Activated gamma-delta T cell treated with anti-CD3 and anti-CD28 coated beads, Interleukin-2, amount 50 U/mL, for 16 hours (primary cell): ENCODE measurements at places on chromosomes 11 and 22.

- no peak for DNase-seq
Observed at GRCh38 chr22:32574411-32574810, 99.8 kb downstream of the FBXO7 start.

- no peak for DNase-seq
Observed at GRCh38 chr11:133082453-133082781, 449.9 kb downstream of the OPCML start.

DNA sequence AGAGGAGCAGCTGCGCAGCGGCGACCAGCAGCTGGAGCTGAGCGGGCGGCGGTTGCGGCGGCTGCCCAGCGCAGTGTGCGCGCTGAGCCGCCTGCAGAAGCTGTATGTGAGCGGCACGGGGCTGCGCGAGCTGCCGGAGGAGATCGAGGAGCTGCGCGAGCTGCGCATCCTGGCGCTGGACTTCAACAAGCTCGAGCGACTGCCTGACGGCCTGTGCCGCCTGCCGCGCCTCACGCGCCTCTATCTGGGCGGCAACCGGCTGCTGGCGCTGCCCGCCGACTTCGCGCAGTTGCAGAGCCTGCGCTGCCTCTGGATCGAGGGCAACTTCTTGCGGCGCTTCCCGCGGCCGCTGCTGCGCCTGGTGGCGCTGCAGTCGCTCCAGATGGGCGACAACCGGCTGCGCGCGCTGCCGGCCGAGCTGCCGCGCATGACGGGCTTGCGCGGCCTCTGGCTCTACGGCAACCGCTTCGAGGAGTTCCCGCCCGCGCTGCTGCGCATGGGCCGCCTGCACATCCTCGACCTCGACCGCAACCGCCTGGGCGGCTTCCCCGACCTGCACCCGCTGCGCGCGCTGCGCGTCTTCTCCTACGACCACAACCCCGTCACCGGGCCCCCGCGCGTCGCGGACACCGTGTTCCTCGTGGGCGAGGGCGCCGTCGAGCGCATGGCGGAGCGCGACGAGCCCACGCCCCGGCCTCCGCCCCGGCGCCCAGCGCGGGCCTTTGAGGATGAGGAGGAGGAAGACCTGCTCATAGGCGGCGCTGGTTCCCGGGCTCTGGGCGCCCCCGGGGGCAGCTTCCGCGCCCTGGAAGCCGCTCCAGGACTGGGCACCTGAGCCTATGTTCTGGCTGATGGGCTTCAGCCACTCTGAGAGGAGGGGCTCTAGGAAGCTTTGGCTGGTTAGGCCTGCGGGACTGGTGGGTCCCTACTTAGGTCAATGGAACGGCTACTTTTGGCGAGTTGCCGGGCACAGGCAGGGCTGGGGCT lies 787 bp downstream of the LRRC10B start:
- DNase-seq: peak; percentile 22

DNA sequence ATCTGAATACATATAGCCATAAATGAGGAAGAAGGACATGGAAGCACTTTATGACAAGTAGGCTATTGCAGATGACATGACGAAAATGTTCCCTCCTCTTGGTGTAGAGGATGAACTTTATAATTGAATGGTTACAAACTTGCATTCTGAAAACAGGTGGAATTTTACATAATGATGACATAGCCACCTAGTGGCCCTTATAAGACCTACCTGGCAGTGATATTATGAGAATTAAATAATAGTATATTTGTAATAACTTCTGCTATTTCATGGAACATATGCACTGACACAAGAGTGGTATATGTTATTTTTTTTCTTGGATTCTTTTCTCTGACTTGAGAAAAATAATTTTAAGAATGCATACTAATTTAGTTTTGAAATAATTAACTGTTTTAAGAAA lies 22.9 kb downstream of the TRIM22 start:
- no peak for DNase-seq

DNA sequence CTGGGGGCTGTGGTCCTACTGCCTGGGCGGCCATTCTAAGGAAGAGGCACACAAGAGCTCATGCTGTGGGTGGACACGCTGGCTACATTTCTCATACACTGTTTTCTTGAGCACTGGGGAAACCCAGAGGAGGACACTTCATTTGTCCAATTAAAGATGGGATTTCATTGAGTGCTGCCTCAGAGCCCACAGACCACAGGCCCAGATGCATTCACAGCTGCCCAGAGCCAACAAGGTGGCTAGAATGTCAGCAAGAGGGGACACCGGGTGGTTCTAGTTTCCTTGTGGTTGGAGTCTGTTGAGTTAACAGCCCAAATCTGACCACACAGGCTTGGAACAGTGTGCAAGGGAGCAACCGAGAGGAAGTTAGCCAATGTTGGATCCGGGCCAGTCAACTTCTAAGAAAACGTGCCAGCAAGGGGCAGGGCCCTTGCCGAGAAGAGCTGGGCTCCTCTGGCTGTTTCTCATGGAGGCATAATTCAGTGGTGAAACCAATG lies 35.0 kb upstream of the SORL1 start:
- peak; percentile 2 for DNase-seq

DNA sequence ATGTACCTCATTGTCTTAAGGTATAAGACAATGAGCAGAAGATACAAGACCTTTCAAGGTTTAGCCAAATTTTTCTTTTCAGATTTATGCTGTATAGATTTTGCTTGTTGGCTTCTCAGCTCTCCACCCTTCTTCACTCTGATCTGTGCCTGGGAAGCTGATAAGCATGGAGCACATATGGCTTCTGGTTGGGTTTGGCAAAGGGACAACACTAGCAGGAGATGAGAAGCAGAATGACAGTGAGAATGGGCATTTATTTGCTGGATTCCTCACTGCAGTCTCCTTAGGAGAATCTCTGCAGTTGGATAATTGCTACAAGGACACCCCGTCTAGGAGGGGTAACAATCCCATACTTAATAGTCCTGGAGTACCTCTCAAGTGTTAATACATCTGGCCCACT lies 474.8 kb upstream of the CCDC90B start:
- DNase-seq: no peak

GRCh38 chr11:116567721-116568242 lies 205.0 kb downstream of the BUD13 start:
- no peak for DNase-seq

- DNase-seq: no peak
Observed at GRCh38 chr11:5251746-5252145, 2.1 kb upstream of the HBG1 start.

DNA sequence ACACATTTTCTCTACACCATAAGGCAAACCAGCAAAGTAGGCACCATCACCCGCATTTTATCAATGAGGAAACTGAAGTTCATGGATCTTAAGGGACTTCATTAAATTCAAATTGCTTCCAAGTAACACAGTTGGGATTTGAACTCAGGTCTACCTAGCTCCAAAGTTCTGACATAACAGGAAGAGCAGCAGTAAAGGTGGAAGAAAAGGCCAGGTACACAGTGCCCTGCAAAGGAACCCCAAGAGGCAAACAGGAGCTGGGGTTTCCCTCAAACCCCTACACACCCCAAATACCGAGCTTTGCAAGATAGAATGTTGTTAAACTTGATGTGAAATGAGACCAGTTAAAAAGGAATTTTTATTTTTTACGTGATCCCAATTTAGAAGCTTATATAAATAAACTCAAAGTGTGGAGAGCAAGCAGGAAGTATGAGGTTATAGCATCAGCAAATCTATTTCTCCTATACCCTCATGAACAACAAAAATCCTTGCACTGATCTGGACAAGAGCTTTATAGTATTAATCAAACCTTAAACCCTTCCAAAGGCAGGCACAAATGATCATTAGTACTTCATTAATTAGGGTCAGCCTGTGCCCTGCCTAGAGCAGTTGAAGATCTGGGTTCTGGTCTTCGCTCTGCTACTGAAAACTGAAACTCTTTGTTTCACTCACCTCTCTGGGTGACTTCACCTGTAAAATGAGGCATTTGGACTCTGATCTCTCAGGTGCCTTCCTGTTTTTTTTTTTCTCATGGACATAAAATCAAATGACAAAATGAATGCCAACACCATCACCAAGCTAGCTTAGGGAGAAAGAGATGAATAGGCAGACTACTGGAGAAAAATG lies 36.5 kb downstream of the SYTL2 start:
- no peak for DNase-seq

GRCh38 chr22:43928468-43928867 lies 4.9 kb downstream of the PNPLA3 start:
- no peak for DNase-seq

- no peak for DNase-seq
Observed at GRCh38 chr11:27977527-27977926, 130.4 kb downstream of the KIF18A start.

DNA sequence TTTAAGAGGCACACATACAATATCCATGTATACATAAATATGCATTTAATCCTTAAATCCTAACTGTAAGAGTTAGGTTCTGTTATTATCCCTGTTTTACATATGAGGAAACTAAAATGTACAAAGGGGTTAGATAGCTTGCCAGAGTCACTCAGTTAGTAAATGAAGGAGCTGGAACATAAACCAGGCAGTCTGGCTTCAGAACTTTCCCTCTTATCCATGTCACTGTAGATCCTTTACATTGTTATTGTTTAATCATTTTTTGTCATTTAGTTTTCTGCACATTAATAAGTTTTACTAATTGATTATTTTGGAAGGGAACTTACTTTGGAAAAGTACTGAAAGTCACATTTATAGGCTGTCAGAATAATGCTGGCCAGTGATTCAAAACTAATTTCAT lies 282.4 kb downstream of the TMEM135 start:
- DNase-seq: no peak

GRCh38 chr11:32043737-32044136 lies 47.1 kb upstream of the RCN1 start:
- no peak for DNase-seq

DNA sequence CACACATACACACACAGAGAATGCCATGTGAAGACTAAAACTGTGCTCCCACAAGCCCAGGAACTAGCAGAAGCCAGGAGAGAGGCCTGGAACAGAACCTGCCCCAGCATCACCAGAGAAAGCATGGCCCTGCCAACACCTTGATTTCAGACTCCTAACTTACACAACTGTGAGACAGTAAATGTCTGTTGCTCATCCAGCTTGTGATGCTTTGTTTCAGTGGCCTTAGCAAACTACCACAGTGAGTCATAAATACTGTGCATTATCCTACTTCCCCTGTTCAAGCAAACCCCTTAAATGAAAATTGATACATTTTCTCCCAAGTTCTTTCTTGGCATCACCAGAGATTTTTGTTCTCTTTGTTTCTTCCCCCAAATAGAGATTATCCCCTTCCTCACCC lies 1539.4 kb upstream of the TENM4 start:
- DNase-seq: no peak

DNA sequence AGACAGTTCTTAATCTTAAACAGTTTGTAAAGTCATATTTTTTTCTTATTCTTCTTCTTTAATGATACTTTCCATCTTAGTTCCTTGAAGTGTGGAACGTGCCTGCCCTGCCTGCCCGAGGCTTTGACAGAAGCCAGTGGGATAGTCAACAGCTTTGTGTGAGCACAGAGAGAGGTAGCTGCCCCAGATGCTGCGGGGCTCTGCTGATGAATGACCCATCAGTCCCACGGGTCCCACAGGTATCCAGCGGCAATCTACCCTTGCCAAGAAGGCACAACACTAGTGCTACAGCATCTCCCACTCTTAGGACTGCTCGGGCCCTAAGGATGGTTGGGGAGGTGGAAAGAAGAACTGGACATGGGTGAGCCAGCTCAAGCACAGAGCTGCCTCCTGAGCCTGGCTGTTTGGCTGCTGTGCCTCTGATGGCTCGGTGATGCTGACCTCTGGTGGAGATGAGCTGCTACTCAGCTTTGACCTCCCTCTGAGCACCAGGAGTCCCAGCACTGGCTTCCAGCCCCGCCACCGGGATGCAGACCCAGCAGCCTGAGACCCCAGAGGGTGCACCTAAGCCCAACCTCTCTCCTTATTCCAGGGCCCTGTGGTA lies 11.8 kb upstream of the APLNR start:
- no peak for DNase-seq

GRCh38 chr11:60145677-60146076 lies 37.2 kb downstream of the MS4A6A start:
- no peak for DNase-seq

- DNase-seq: no peak
Observed at GRCh38 chr11:35978891-35979290, 35.0 kb downstream of the LDLRAD3 start.

DNA sequence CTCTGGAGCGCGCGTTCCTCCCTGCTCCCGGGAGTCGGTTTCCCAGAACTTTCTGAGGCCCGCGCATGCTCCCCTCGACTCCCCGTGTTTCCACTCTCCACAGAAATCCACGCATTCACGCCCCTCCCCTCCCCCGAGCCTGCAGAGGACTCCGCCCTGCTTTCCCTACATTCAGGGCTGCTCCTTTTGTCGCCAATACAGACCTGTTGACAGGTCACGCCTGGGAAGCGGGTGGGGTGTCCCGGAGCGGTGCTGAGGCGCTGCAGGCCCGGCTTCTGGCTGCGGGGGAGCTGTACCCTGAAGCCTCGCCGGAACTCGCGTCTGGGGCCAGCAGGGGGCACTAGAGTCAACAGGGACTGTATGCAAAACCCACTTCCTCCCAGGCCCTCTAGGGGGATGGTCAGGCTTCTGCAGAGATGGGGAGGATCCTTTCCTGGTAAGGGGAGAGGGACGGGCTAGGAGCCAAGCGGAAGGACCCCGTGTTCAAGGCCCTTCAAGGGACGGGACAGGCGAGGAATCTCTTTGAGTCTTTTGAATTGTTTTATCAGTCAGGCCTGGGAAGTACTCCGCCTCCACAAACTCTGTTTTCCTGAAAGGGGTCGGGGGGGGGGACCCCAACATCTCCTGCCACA lies at the start of gene PRAME:
PRAME (minus strand) TSS at position 294 of the 632 bp plus-strand sequence. CDS start 2,433 bp downstream, outside the sequence.
- DNase-seq: peak; percentile 40

- DNase-seq: no peak
Observed at GRCh38 chr11:6371825-6372224, 18.4 kb upstream of the SMPD1 start.

DNA sequence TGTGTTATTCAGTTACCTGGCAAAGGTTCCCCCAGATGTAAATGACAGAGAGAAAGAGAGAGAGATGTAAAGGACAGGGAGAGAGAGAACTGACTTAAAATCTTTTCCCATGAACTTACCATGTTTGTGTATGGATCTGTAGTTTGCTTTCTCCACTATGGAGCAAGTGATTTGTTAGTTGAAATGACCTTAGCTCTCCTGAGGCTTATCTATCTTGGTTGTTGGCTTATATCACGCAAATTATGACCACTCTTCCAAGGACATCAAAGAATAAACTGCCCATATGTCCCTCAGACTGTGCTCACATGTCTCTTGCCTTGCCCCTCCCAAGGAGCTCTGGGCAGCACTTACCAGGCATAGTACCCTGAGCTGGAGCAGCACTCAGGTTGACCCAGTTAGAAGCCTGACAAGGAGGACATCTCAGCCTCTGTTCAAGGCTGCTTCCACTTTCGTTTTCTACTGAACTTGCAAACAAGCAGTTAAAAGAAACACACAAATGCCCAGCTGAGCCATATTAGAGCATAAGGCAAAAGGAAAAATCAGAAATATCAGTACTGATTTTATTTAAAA lies 95.3 kb upstream of the RCN1 start:
- no peak for DNase-seq

DNA sequence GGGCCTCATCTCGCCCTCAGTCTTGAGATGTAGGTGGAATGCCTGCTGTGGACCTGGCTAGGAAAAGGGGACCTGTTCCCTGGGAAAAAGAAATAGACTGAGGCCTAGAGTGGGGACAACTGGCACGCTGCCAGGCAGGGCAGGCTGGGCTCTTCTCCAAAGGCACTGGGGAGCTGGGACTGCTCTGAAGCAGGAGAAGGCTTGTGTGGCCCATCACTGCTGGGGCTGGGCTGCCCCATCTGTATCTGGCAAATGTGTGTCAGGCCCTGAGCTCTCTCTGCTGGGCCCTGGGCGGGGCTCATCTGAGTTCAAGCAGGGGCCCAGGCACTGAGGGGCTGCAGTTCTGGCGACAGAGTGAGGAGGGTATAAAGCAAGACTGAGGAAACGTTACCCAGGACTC lies 32.9 kb downstream of the ARVCF start:
- no peak for DNase-seq

GRCh38 chr22:35407362-35407761 lies 7.4 kb downstream of the MCM5 start:
- no peak for DNase-seq
